ENCODE measurements at places on chromosomes 13 and 19.

DNA sequence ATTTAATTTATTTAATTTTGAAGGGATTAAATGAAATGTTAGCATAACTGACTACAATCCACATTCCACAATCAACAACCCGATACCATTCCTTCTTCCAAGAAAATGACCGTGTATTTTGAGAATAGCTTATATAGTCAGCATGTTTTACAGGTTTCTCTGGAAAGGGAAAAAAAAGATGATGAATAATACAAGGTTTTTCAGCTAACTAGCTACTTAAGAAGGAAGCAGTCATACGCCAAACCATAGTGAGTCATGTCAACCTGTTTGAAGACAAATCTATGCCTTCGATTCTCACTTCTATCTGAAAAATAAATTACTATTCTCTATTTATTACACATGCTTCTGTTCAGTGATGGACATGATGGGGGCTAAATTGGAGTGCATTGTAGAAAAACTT is 258.6 kb downstream of the EFNB2 start:
- peak; percentile 30 for DNase-seq

- no peak for DNase-seq
Observed at GRCh38 chr13:101695870-101696516, 243.5 kb downstream of the ITGBL1 start.

DNA sequence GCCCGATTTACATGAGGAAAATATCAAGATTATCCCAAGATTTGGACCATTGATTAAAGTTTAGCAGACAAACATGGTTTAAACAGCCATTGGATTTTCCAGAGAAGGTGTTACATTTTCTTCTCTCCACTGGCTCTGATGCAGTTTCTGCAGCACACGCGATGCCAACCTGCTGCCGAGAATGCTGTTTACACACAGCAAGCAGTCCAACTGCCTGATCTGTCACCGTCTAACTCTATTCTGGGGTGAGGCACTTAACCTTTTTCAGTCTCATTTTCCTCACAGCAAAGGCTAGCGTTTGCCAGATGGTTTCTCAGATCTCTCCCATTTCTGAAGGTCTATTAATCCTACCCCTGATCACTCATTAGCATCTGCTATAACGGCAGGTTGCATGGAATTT is 763.5 kb upstream of the GPC6 start:
- no peak for DNase-seq

DNA sequence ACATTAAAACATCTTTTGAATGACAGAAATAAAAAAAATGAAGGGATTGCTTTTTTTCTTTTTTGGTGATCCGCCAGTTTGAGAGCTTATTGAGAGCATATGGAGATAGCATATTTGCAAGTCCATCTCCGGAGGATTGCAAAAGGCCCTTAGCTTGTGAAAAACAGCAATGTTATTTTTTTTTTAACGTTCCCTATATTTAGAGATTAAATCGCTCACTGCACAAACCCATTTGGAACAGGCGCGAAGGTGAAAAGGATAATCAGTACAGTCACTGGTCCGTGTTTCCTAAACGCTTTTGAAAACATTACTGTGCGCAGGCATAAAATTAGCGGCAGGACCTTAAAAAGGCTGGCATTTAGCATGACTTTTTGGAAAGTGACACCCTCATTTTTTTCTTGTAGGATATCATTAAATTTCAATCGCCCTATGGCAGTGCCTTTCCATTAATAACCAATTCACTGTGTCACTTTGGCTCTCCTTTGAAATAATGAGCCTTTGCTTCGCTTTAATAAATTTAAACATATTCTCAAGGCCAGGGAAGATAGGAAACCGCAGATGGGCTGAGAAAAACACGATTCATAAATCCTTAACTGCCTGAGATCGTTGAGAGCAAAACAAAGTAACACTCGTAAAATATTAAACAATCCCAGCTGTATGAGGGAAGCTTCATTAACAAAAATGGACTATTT is 342.2 kb downstream of the DACH1 start:
- no peak for DNase-seq

GRCh38 chr19:42508892-42509444 is 19.3 kb downstream of the CEACAM1 start:
- DNase-seq, result no peak

- DNase-seq, result peak; percentile 1
Observed at GRCh38 chr13:61728471-61728870, 312.8 kb upstream of the PCDH20 start.

GRCh38 chr13:31930490-31930889 is 101.1 kb upstream of the FRY start:
- DNase-seq, result no peak

DNA sequence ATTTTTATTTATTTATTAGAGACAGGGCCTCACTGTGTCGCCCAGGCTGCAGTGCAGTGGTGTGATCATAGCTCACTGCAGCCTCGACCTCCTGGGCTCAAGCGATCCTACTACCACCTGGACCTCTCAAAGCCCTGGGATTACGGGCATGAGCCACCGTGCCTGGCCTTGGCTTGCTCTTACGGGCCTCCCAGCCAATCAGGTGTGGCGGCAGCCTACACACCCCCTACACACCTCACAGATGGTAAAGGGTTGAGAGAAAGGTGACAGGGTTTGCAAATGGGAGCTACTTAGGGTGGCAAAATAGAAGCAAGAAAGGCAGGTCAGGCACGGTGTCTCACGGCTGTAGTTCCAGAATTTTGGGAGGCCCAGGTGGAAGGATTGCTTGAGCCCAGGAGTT is 1.0 kb upstream of the ZBTB32 start:
- no peak for DNase-seq

DNA sequence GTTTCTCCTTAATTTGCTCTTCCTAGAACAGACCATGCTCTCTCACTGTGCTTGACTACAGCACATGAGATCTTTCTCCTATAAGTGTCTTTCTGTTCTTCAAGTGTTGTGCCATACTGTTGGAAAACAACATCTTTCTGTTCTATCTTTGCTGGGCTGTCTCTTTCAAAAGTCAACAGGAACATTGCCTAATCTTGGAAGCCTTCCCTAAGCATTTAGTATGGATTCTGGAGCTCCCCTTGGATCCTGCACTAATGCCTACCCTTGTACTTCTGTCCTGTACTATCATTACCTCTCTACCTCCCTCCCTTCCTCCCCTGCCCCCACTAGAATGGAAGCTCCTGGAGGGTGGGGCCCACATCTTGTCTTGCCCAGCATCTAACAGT is 26.8 kb downstream of the STARD13 start:
- no peak for DNase-seq

DNA sequence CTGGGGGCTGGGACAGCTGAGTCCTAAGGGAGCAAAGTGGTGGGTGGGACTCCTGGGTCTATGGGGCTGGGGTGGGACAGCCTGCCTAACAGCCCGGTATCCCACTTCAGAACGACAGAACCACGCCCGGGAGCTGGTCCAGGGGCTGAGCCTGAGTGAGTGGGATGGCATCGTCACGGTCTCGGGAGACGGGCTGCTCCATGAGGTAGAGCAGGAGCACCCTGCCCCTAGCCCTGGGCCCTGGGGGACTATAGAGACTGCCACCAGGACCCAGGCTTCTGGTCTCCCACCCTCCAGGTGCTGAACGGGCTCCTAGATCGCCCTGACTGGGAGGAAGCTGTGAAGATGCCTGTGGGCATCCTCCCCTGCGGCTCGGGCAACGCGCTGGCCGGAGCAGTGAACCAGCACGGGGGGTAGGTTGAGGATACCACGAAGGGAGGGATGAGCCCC is 8.6 kb downstream of the SPHK2 start:
- DNase-seq, result no peak

DNA sequence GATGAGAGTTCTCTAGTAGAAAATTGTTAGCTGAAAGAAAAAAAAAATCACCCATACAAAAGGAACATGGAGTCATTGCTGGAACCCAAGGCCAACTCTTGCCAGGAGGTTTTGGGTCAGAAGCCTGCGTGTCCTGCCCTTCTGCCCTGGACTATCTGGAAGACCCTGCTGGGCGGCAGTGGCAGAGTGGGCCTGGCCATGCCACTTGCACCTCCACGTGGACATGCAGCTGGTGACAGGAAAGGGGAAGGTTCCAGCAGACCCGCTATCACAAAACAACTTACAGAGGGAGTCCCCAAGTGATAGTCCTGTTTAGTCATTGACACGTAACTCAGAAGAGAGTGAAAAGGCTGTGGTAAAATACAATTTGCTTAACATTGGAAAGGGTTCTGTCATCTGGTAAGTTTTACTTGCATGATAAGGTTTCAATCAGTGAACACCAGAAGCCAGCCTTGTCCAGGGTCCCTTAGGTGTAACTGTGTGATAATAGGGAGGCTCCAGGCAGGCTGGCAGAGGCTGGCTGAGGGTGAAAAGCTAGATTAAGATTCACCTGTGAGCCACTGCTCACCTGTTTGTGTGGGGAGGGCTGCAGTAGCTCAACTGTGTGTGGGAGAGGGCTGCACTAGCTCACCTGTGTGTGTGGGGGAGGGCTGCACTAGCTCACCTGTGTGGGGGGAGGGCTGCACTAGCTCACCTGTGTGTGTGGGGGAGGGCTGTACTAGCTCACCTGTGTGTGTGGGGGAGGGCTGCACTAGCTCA is 47.8 kb downstream of the COL4A2 start:
- peak; percentile 16 for DNase-seq

GRCh38 chr19:35436477-35437405 is 11.3 kb upstream of the FFAR2 start:
- DNase-seq, result peak; percentile 64

- DNase-seq, result no peak
Observed at GRCh38 chr19:3193256-3194105, 7.8 kb downstream of the NCLN start.

Data from RPMI7951 (cell line).